ENCODE measurements at places on chromosomes 4 and X.

GRCh38 chr4:111689731-111690130, 455.5 kb upstream of the FAM241A start:
- DNase-seq = no peak

- DNase-seq = no peak
Measured at GRCh38 chr4:70873216-70873615, 29.0 kb upstream of the MOB1B start.

DNA sequence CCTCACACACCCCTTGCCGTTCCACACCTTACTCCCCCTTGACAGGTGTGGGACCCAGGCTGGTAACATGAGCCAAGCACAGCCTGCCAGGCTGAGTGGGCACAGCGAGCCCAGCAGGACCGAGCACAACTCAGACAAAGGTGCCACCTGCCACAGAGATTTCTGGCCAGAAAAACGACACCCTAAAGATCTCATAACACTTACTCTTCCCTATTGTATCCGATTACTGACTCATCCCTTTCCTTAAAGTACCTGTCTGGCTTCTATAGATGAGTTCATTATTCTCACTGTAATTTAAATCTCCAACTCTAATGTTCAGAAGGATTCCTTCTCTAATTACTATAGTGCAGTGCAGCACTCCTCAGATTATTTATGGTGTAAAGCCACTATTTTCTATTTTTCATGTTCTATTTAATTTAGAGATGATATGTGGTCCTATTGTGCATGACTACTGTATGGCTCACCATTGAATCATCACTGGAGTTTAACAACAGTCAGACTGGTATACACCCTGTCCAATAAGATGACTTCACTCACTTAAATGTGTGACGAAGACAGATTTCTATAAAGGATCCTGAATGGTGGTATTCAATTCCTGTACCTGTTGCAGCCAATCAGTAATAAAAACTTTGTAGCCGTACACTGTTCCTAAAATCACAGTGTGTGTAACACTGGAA, 7.6 kb upstream of the SYTL5 start:
- no peak for DNase-seq

DNA sequence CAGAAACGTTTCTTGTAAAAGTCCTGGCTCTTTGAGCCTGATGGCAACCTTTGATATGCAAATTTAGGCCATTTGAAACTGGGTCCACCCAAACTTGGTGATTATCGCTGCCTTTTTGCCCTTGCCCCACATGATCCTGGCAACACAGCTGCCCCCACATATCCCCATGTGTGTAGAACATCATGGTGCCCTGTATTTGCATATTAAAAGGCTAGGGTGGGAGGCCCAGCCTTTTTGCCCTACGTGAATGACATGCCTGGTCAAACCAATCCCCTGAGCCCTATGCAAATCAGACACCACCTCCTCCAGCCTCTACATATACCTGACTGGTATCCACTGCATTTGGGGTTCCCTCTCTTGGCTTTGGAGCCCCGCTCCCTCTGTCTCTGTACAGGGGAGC, 202.4 kb downstream of the MAB21L2 start:
- no peak for DNase-seq

DNA sequence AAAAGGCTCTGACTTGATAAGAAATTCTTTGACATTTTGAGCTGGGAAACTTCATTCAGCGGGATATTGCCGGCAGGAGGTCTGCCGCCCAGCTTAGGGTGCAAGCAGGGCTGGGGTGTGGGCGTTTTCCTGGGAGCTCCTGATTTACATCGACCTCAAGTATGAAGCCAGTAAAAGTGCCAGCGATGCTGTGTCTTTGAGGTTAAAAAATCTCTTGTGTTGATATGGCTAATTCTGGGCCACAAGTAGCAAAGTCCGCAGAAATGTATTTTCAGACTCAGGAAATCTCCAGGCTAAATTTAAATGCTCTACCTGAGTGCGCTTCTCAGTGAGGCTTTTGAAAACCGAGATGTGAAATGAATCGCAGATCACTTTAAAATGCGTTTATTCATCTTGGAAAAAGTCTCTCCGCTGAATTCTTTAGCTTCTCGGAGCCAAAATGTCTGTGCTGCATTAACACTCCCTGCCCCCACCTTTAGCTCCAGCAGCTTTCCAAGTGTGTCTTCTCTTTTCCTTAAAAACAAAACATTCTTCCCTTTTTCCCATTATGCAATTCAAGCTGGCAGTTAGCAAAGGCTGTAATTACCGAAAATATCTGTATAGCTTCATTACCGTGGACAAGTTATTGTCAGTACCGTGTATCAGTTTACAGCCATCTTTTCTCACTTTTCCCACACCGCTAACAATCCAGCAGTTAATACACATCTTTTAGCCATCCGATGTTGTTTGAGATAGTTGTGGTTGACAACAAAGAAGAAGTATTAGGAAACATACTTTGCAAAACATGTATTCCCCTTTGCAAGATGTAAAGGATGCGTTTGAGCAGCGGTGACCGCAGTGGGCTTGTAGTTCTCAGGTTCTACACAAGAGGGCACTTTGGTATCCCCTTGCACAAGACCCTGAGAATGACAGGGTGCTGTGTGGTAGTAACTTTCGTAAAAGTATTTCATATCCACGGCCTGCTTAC, 136.0 kb upstream of the STX18 start:
- DNase-seq = no peak

GRCh38 chrX:100871594-100872560, 2.3 kb downstream of the NOX1 start:
- DNase-seq = no peak

- no peak for DNase-seq
Measured at GRCh38 chr4:98203332-98204235, 57.6 kb upstream of the RAP1GDS1 start.

GRCh38 chr4:151553874-151554273, 144.9 kb downstream of the FHIP1A start:
- DNase-seq = no peak

DNA sequence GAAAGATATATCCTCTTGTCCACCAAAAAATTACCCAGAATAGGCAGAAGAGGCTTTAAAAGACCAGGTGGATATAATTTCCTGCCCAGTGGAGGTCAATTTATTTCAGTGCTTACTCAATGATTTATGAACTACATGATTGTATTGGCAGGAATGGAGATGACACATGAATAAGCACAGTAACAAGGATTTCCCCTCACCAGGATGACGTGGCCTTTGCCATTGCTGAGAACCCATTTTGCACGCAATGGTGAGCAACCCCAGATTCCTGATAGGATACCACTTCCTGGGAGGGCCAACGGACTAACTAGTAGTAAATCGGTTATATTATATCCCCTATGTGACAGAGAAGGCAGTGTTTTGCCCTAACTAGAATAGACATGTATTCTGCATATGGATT, 11.6 kb upstream of the TTC29 start:
- no peak for DNase-seq

DNA sequence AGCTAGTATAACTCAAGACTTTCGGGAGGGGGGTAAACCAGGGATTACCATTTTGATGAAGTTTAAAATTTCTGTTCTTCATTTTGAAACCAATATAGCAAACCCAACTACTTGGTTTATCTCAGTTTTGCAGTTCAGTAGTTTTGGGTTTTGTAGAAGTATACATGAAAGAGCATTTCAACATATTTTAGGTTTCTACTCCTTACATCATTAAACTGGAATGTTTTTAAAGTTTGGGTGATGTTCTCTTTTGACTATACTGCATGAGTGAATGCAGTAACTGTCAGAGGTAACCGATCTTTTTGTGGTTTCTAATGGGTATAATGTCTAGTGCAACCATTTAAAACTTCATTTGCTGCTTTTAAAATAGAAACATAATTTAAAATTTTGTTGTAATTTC, 248.3 kb upstream of the MAD2L1 start:
- DNase-seq = no peak
